ENCODE measurements at places on chromosomes 4 and X.
A peak's percentile ranks its signal among the peaks of the same experiment; 100 is the strongest.

- DNase-seq = peak; percentile 23
Measured at GRCh38 chrX:154121207-154121606, 22.8 kb upstream of the OPN1LW start.

DNA sequence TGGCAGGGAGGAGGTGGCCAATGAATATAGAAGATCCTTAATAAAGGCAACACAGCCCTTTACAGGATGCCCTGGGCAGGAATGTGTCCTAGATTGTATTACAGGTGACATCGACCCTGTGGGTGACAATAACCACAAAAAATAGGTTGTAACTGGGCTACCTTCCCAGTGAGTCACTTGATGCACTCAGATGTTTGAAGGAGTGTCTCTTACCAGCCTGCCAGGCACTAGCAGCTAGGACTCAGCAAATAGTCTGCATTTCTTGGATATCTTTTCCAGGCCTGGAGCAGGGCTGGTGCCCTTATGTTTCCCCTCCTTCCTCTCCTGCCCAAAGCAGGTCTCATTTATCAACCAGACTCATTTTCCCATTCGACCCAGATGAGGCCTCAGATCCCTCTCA is 50.9 kb upstream of the TMEM164 start:
- no peak for DNase-seq

DNA sequence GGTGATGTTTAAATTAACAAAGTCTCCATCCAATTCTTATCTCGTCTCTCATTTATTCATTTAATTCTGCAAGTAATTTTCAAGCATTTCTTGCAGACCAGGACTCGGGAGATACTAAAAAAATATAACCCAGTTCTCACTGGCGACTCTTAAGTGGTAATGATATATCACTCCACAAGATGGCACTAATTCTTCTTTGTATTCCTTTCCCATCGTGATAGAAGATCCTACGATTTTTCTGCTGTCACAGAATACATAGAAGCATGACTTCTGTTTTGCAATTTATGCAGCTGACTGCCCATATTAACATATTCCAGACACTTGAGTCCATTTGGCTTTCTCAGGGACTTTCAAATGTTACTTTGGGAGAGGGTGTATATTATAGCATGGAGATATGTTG is 64.0 kb upstream of the FGF13 start:
- peak; percentile 25 for DNase-seq

DNA sequence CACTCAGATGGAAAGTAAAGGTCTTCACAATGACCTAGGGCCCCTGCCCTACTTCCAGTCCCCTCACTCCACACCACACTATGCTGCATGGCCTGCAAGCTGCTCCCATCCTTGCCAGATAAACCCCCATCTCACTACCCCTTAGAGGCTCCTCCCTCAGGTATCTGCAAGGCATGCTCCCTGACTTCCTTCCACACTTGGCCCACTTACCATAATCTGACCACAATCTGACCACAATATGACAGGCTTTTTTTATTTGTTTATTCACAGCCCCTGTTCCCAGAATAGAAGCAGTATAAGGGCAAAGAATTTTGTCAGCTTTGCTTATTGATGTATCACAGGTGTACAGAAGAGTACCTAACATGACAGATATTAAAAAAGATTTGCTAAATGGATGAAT is 124.7 kb downstream of the CAMK2D start:
- DNase-seq = no peak

DNA sequence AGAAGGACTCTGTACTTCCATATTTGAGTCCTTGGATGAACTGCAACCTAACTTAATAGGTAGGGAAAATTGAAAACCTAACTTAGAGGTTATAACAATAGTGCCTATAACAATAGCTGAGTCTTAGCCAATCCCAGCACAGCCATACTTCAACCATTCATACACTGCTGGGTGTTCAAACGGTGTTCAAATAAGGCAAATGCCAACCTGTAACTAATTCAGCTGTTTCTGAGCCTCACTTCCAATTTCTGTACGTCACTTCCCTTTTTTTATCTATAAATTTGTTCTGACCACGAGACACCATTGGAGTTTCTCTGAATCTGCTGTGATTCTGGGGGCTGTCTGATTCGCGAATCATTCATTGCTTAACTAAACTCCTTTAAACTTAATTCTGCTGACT is 9.6 kb upstream of the GRSF1 start:
- no peak for DNase-seq

DNA sequence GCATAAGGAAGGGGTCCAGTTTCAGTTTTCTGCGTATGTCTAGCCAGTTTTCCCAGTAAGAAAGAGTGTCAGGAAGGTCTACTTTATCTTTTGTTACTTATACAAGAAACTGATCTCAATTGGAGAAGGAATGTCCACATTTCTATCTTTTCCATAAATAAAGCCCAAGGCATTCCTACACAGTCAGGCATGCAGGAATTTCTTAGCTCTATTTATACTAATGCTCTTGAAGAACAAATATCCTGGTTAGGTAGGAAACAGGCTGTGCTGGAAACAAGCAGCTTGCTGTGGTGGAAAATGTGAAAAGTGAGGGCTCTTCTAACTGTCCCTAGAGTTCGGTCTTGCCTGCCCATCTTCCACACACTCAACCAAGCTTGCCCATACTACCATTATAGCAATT is 37.9 kb upstream of the PITX2 start:
- DNase-seq = no peak

GRCh38 chr4:15755321-15756155 is 22.6 kb upstream of the CD38 start:
- DNase-seq = no peak

GRCh38 chr4:7428261-7429068 is 6.3 kb downstream of the PSAPL1 start:
- DNase-seq = no peak

DNA sequence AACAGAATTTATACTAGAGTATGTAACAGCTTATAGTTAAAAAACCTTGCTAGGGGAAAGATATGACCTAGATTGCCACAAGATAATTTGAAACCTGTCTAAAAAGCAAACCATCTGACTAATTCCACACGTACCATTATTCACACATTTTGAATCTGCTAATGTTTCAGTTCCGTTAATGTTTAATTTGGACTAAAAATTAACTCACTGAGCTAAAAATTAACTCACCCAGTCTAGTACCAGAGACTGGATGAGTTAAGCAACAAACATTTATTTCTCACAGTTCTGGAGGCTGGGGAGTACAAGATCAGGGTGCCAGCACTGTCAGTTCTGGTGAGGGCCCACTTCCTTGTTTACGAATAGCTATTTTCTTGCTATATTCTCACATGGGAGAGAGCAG is 231.5 kb upstream of the DIAPH2 start:
- no peak for DNase-seq

GRCh38 chrX:45952030-45952429 is 593.2 kb downstream of the ZNF674 start:
- no peak for DNase-seq

DNA sequence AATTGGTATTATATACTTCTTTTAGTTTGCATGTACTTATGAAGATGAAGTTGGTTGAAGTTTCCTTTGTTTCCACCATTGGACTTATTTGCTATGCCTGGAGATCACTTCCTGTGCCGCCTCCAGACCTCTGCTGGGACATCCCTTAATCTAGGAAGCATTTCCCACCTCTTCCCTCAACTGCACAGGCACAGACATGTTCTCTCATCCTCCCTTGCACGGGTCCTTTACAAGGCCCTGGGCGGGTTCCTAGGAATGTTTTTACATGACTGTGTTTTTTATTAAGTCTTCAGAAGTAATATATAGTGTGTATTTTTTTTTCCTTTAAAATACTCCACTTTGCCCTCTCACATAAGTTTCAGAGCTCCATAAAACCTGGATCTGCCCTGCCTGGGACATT is 51.0 kb downstream of the TMEM131L start:
- DNase-seq = no peak

- peak; percentile 46 for DNase-seq
Measured at GRCh38 chrX:24025741-24026403, 1.1 kb downstream of the KLHL15 start.

- no peak for DNase-seq
Measured at GRCh38 chr4:127007305-127007704, 625.5 kb upstream of the INTU start.

DNA sequence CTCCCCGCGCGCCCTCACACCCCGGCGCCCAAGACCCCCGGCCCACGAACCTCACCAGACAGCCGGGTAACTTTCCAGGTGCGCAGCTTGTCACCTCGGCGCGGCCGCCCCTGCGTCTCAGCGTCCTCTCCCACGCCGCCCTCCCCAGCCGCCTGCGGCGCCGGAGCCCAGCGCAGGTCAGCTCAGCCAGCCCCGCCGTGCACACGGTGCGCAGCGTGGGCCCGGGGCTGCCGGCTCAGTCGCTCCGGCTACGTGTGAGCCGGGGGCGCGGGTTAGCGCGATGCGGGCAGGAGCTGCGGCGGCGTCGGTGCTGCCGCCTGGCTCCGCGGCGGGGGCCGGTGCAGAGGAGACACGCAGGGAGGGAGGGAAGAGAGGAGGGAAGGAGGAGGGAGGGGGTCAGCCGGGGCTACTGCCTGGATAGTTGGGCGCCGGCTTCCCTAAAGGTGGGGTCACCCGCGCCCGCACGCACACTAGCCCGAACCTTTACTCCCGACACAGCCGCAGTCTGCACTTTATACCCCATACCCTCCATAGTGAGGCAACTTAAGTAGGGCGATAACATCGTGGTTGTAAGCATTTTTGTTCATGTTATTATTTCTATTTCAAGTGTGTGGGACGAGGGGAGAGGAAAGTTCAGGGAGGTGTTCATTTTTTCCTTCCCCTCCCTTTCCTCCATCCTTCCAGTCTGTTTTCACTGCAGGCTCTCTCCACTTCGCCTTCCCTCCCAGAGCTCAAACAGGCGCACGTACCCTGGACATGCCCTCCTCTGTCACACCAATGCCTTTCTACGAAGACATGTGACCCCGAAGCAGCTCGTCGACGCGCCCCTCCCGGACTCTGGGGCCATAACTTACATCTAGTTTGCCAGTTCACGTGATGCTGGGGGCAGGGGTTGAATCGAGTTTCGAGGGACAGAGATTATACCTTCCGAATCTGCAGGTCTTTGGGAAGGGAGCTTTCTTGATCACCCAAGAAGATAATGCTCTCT is at the start of gene PRKG2:
Gene PRKG2, minus strand, starts transcription at position 342 of the 988 bp plus-strand sequence. CDS start 10,175 bp downstream, outside the sequence.
- no peak for DNase-seq

DNA sequence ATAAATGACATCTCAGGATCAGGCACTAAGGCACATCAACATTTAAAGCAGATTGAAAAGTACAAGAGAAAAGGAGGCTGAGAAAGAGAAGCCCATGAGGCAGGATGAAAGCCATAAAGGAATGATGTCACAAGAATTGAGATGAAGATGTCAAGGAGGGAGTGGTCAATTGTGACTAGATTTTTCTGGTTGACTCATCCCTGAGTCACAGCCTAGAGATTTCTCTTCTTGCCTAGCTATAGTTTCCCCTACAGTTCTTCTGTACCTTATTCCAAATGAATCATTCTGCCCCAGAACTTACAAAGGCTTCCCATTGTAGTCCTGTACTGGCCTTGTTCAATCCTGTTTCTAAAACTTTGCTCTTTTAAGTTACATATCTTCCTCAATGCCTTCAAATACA is 3.4 kb upstream of the USP53 start:
- DNase-seq = peak; percentile 96

DNA sequence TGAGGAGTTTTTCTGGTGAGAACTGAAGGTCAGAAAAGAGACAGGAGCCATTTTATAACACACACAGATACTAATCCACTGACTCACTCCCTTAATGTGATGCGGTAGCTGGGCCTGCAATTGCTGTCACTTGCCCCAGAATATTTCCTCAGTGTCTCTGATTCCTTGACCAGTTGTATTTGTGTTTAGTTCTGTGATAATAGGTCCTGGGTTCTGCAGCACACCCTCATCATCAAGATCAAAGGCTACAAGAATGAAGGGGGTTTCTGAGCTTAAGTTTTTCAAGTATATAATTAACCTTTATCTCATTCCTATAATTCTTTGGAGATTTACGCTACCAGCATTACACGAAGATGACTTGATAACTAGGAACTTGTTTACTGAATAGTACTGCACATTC is 576.5 kb upstream of the CPXCR1 start:
- no peak for DNase-seq

DNA sequence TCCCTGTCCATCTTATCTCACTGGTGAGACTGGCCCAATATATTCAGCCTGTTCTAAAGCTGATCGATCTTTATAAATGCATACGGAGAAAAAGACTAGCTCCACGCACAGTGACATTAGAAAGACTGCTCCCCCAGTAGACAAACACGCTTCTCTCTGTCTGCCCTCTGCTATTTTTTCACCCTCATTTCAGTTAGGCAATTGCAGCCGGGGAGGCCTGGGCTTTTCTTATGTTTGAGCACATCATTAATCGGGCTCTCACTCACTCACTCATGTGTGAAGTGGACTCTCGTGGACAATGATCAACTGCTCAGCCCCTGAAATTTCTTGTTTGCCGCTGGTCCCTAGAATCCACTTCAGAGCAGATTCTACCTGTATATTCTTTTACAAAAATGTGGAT is 824.7 kb upstream of the TENM3 start:
- no peak for DNase-seq

GRCh38 chr4:124212815-124213630 is 499.5 kb downstream of the ANKRD50 start:
- no peak for DNase-seq

GRCh38 chrX:122770581-122770980 is 413.5 kb upstream of the GRIA3 start:
- DNase-seq = no peak

DNA sequence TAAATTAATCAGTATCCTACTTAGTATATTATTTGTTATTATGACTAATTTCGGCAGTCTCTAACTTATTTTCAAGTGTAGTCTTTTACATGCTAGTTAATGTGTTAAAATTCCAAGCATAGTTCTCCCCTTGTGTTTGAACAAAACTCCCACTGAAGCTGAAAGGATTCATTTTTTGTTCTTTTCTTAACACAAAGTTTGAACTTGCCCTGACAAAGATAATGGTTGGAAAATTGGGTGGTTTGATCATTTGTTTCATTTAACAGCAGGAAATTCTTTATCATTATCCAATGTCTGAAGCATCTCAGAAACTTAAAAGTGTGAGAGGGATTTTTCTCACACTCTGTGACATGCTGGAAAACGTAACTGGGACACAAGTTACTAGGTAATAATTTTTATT is 36.0 kb downstream of the INTU start:
- DNase-seq = no peak

DNA sequence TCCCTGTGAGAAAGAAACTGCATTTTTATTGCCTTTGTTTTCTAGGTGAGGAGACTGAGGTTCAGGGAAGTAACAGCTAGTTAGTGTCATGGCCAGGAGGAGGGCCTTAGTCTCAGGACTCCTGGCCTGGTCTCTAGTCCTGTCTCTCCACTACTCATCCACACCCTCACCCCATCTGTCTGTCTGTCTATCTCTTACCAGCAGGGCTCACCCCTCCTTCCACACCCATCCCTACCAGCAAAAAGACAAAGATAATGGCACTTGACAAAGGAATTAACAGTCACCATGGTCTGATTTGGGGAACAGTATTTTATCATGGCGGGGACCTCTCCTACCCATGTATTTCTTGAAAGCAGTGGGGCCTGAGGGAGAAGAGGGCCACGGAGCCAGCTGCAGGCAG is 125.8 kb downstream of the REPS2 start:
- no peak for DNase-seq
